Cerebellar nuclear complex (tissue), 1 donor: ENCODE measurements at places on chromosomes 13 and 19.

GRCh38 chr19:19493841-19494546, 21.4 kb downstream of the TSSK6 start:
- no peak for DNase-seq

GRCh38 chr13:30038884-30039283, 188.5 kb upstream of the UBL3 start:
- DNase-seq: no peak

- no peak for DNase-seq
These were observed 428.6 kb downstream of the RFC3 start for GRCh38 chr13:34246511-34246910.

DNA sequence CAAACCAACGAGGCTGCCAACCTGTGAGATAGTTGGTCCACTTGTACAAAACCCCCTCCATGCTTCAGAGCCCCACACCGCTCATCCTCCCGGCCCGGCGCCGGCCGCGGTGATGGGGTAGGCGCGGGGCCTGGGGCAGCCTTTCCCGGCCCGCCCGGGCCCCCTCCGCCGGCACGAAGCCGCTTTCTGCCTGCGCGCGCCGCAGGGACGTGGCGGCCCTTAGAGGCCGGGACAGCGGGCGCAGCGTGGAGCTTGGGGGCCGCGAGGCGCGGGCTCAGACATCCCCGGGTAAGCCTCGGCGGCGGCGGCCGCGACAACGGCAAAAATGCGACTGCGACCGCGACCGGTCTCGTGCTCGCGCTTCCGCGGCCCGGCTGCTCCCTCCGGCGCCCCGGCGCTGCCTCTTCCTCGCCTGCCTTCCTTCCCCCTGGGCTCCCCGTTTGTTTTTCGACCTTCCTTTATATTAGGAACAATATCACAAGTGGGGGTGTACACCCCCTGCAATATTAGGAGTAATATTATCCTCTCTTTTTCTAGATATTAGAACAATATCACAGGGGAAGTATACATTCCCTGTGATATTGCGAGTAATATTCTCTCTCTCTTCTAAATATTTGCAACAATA, 53.9 kb upstream of the CEACAM21 start:
- DNase-seq: no peak

GRCh38 chr13:44857061-44857460, 132.2 kb downstream of the NUFIP1 start:
- DNase-seq: no peak

- no peak for DNase-seq
These were observed 51.3 kb upstream of the LSM14A start for GRCh38 chr19:34120846-34121639.
